Stimulated activated CD4-positive, alpha-beta T cell treated with anti-CD3 and anti-CD28 coated beads, TNF-alpha, amount 100 ng/mL, for 24 hours (primary cell): ENCODE measurements at places on chromosomes 6 and 20.

DNA sequence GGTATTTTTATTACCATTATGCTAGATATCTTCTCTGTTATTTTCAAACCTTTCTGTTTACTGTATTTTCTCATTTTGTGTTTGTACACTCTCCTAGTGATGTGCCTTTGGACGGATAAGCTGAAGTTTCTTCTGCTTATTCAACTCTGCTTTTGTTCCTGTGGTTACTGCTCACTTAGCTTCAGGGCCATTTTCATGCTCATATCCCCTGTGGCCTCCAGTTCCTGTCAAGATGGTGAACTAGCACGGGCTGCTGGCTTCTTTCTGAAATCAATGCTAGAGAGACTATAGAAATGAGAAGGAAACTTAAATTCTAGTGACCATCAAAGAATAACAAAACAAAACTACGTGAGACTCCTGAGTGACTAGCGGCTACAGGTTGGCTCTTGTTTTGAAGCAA is 6.8 kb upstream of the CST8 start:
- DNase-seq: no peak

- DNase-seq: no peak
These were observed 154.7 kb upstream of the RIN2 start for GRCh38 chr20:19603376-19603750.

GRCh38 chr6:21164768-21165326 is 428.7 kb upstream of the SOX4 start:
- DNase-seq: no peak

GRCh38 chr6:71138376-71138775 is 150.2 kb upstream of the OGFRL1 start:
- no peak for DNase-seq

GRCh38 chr20:11521476-11522365 is 396.0 kb upstream of the BTBD3 start:
- no peak for DNase-seq
